Stimulated activated CD4-positive, alpha-beta T cell treated with anti-CD3 and anti-CD28 coated beads, Interleukin-12 subunit alpha, Interleukin-12 subunit beta, amount 100 ng/mL, for 4 hours (primary cell): ENCODE measurements at places on chromosomes 12 and 14.

DNA sequence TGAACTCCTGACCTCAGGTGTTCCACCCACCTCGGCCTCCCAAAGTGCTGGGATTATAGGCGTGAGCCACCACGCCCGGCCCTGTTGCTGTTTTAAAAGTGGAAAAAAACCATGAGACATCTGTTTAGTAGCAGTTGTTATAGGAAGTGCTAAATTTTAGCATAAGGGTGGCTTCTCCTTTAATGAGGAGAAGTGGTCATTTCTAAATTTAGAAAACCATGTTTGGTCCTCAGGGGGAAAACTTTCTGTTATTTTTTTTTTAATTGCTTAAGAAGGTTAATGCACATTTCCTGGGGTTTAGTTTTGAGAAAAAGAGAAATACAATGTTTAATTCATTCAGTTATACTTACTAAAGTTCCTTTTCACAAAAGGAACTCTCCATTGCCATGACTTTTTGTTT is 102.1 kb downstream of the MYRFL start:
- DNase-seq, result no peak

DNA sequence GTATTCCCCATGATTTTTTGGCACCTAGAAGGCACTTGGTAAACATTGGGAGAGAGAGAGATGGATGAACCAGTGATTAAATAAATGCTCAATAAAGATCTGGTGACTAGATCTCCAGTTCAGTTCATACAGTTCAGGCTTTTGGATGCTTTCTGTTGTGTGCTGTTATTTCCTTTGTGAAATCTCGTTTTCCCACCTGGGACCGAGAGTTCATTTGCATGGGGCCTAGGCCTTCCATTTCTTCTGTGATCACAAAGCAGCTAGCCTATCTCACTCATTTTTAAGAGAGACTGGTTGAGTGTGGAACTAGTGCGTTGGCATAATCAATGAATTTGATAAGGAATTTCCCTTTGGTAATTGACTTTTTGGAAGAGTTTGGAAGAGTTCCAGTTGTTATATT is 104.0 kb downstream of the VRK1 start:
- DNase-seq, result no peak

GRCh38 chr12:4874671-4875070 is 35.0 kb upstream of the KCNA1 start:
- DNase-seq, result no peak

DNA sequence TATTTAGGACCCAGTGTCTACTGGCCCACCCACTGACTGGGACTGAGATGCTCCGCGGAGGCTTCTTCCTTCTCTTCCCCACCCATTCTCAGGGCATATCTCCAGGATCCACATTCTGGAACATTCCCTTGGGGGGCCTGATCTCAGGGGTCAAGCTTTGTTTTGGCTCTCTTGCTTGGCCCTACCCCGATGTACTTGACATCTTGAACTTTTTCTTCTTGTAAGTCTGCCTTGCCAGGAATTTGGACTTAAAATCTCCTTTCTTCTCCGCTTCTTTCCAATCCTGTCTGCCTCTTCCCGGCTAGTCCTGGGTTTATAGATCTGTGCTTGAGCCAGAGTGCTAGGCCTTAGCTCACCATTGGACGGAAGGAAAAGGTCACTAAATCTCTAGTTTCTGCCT is 22.1 kb downstream of the DACT1 start:
- no peak for DNase-seq

- no peak for DNase-seq
Observed at GRCh38 chr12:3726456-3726855, 26.5 kb downstream of the CRACR2A start.

- no peak for DNase-seq
Observed at GRCh38 chr12:848173-848865, 95.9 kb downstream of the WNK1 start.

GRCh38 chr14:91175291-91176201 is 61.7 kb downstream of the DGLUCY start:
- no peak for DNase-seq

DNA sequence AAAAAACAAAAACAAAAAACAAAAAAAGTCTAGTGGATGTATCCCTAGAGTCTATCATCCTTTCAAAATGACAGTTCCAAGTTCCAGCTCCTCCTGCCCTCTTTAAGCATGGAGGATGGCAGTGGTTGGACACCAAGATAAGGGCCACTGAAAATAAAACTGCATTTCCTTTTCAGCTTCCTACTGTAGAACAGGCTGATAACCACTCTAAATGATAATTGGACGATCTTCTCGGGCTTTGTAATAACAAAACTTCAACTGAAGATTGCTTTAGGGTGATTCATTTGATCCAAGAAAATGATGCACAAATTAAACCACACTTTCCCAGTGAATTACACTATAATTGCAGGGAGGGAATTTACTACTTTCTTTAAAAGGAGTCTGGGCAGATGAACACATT is 42.2 kb upstream of the CRACR2A start:
- DNase-seq, result no peak

GRCh38 chr14:59347511-59347900 is 117.7 kb downstream of the GPR135 start:
- DNase-seq, result no peak

DNA sequence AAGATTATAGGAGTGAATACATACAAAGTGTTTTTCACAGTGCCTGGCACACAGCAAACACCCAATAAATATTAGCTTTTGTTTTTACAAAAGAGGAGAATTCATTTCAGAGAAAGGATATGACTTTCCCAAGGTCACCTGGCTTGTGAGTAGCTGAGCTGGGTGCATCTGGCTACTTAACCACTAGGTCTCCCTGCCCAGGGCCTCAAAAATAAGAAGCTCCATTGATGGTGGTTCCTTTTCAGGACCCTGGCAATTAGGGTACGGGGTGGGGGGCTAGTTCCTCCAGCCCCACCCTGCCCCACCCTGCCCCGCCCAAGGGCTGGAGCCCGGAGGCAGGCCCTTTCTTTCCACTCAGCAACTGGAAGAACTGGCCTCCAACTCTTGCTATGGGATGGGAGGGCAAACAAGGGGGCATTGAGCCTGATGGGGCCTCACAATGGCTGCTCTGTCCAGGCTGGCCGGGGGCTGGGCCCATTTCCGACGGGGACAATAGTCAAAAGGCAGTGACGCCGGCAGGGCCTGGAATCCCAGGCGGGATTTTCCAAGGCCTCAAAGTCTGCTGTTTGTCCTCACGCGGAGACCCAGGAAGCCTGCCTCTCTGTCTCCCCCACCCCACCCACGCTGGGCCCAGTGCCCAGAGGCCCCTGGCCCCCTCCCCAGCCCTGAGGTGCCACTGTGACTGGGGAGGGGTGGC is 8.2 kb upstream of the ATG101 start:
- no peak for DNase-seq

DNA sequence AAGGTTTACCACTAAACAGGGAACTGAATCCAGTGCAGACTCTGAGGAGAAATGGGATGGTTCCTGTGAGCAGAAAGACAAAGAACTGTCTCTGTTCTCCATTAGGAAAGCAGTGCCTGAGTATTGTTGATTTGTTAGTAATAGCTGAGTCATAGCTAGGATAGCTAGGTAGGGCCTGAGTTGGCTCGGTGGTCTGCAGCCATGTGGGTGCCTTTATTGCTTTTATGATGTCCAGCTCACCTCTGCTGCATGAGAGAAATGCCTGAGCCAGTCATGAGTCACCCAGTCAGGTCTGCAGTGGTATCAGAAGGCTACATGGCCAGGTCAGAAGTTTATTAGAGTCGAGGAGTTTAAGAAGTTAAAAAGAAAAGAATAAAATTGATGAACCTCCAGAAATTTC is 24.2 kb downstream of the TRHDE start:
- DNase-seq, result no peak

DNA sequence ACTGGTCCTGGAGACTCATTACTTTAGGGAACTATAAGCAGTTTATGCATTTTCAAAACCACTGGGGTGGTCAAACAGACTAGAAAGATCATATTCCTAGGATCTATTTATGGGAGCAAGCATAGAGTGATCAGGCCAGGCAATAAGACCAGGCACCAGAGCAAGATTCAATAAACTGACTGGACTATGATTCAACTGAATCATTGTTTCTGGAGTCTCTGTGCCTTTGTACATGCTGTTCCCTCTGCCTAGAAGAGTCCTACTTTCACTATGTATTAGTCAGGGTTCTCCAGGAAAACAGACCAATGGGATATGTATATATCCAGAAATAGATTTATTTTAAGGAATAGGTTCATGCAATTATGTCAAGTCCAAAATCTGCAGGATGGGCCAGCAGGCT is 55.5 kb downstream of the EMP1 start:
- no peak for DNase-seq

- DNase-seq, result no peak
Observed at GRCh38 chr12:121334513-121335343, 17.5 kb downstream of the ANAPC5 start.

GRCh38 chr12:16613199-16613598 is 7.2 kb upstream of the LMO3 start:
- DNase-seq, result no peak

DNA sequence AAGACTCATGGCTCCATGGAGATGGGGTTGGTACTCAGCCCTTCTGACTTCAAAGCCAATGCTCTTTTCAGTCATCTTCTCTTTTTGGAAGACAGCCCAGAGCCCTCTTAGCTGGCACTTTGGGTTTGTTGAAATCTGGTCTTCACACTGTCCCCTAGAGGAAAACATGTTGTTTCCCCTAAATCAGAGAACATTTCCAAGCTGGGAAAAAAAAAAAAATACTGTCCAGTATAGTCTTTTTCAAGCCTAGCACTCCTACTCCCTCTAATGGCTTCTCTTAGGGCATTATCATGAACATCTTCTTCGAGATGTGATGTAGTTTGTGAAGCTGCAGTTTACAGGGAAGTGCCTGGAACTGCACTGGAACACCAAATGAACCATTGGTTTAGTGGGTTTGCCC is 3.0 kb upstream of the ZC3H14 start:
- DNase-seq, result no peak

DNA sequence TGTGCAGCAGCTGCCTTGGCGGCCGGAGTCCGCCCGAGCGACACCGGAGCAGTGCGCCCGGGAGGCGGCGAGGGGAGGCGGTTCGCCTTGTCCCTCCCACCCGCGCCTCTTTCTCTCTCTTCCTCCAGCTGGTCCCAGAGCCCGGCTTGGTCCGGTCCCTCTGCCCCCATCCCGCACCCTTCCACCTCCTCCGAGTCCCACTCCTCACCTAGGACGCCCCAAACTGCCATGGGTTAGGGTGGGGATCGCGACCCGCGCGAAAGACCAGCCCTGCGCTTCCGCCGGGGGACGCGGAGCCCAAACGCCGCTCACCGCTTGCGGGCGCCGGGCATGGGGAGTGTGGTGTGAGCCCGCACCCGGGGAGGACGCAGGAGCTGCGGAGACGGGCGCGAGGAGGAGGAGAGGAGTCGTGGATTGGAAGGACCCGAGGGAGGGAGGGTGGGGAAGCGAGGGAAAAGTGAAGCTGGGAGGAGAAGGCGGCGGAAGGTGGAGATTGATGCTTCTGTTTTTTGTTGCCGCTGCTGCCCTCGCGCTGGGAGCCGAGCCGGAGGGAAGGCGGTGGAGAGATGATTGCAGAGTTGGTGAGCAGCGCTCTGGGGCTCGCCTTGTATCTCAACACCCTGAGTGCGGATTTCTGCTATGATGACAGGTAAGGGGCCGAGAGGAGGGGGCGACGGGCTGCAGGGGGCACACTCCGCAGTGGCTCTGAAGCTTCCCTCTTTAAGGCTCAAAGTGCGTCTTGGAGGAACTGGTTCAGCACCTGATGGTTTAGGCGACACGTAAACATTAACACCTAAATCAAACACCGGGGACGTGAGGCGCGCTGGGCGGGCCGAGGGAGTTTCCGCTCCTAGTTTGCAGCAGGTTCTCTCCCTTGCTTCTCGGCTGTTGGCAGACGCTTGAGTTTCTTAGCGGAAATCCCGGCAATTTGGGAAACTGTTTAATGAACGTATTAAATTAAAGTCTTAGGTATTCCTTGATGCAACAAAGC is 610 bp downstream of the TMTC2 start:
- peak; percentile 52 for DNase-seq

DNA sequence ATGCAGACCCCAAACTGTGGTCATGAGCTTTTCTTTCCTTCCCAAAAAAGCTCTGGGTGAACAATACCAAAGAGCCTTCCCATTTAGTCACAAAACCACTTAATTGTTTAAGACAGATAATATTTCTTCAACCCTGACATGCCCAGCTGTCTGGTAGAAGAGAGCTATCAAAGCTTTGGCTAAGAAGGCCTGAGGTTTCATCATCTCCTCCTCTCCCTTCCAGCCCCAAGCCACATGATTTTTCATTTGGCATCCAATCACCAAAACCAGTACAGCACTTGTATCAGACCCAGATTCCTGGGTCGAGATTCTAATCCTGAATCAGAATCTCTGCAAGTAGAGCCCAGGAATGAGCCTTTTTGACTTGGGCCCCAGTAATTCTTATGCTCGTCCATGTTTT is 199.6 kb upstream of the TMEM260 start:
- DNase-seq, result no peak

DNA sequence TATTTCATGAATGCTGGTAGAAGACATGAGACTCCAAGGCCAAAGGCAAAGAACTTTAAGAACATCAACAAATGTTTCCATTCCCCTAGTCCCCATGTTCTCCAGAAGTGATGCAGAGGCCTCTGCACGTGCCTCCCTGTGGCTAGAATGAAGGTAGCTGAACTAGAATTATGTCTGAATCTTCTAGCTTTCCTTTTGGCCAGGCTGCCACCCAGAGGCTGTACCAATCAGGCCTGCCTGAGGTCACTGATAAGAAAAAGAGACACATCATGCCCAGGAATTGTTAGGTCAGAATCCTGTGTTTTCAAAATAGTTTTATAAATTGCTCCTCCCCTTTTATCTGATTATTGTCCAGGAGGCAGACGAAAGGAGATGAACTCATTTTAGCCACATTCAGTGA is 188.0 kb upstream of the SLC16A7 start:
- no peak for DNase-seq

- no peak for DNase-seq
Observed at GRCh38 chr12:19550626-19551025, 111.3 kb downstream of the AEBP2 start.

DNA sequence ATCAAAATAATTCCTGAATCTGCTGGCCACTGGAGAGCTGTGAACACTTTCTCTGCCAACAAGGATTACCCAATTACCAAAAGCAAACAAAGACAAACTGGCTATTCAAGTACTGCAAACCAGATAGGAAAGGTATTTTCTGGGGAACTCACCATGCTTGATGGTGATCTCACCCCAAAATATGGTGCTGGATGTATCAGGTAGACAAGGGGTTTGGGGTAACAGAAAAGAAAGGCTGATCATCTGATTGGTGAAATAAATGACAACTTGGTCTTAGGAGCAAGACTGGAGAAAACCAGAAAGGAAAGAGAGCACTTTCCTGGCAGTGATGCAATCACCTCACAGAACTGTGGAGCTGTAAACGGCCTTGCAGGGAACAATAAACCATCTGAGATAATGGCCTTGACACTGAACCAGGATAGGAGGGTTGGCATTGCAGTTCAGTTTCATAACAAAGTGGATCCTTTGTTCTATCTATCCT is 31.0 kb upstream of the NPFF start:
- DNase-seq, result no peak

- DNase-seq, result no peak
Observed at GRCh38 chr12:46556819-46557524, 184.4 kb upstream of the SLC38A2 start.

DNA sequence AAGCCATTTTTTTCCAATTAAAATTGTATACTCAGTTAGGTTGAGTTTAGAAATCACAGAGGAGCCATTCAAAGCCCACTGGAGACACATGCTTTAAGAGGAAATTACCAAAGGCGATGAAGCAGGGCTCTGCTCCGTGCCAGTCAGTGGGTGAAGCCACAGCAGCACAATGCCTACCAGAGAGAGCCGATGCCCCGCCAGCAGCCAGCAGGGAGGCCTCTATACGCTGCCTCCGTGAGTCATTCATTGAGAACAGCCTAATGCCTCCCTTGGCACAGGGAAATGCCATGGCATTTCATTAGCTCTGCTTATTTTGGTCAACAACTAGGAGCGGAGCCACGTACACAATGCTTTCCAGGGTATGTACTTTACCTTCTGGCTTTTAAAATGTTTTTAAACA is 197.8 kb upstream of the FRMD6 start:
- DNase-seq, result no peak
